Activated CD8-positive, alpha-beta T cell treated with anti-CD3 and anti-CD28 coated beads, Interleukin-2, amount 10 ng/mL, durations not matched to agents 7 days and 5 days (primary cell): ENCODE measurements at places on chromosomes 2 and 18. TPM values are rescaled to one million over a fixed set of nuclear protein-coding genes. Genes with fewer than 3 reads are reported as not detected.

- no peaks in the 10 kb centered on the region for H3K36me3 ChIP-seq
- no peak overlapping the region for H3K27ac ChIP-seq
- no peak overlapping the region for H3K4me3 ChIP-seq
- no peak for DNase-seq
- H3K27me3 ChIP-seq: no peaks in the 10 kb centered on the region
- no peaks in the 10 kb centered on the region for H3K4me1 ChIP-seq
Observed at GRCh38 chr2:67631483-67631882, 234.3 kb downstream of the ETAA1 start.

Gene GNLY
- total RNA-seq: 136 TPM

Gene CNGA3
- not detected for total RNA-seq

GRCh38 chr2:1802469-1803216, 58.3 kb upstream of the PXDN start:
- H3K27me3 ChIP-seq: no peaks in the 10 kb centered on the region
- no peaks in the 10 kb centered on the region for H3K4me1 ChIP-seq
- no peak overlapping the region for H3K4me3 ChIP-seq
- H3K36me3 ChIP-seq: no peaks in the 10 kb centered on the region

DNA sequence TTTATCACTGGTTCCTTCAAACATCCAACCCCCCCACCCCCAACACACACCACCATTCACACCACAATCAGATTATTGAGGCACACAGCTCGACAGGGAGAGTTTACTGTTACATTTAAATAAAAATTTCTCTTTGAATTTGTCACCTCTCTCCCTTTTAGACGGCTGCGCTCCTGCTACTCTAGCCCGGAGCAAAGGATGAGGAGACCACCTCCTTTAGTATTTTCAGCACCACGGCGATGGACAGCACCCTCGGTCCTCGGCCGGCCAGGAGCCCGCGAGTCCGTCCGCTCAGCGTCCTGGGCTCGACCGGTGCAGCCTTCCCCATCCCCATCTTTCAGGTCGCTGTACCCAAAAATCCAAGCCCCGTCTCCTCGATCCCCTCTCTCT, 892 bp downstream of the CELF4 start:
- H3K27me3 ChIP-seq: peaks cover 53% of the 10 kb centered on the region
- no peaks in the 10 kb centered on the region for H3K36me3 ChIP-seq
- peaks cover 4% of the 10 kb centered on the region for H3K4me1 ChIP-seq
- no peak overlapping the region for H3K27ac ChIP-seq

GRCh38 chr18:61882296-61883004, 10.4 kb downstream of the RNF152 start:
- H3K27ac ChIP-seq: no peak overlapping the region
- no peaks in the 10 kb centered on the region for H3K36me3 ChIP-seq
- peaks cover 8% of the 10 kb centered on the region for H3K27me3 ChIP-seq
- DNase-seq: no peak
- H3K4me1 ChIP-seq: no peaks in the 10 kb centered on the region

DNA sequence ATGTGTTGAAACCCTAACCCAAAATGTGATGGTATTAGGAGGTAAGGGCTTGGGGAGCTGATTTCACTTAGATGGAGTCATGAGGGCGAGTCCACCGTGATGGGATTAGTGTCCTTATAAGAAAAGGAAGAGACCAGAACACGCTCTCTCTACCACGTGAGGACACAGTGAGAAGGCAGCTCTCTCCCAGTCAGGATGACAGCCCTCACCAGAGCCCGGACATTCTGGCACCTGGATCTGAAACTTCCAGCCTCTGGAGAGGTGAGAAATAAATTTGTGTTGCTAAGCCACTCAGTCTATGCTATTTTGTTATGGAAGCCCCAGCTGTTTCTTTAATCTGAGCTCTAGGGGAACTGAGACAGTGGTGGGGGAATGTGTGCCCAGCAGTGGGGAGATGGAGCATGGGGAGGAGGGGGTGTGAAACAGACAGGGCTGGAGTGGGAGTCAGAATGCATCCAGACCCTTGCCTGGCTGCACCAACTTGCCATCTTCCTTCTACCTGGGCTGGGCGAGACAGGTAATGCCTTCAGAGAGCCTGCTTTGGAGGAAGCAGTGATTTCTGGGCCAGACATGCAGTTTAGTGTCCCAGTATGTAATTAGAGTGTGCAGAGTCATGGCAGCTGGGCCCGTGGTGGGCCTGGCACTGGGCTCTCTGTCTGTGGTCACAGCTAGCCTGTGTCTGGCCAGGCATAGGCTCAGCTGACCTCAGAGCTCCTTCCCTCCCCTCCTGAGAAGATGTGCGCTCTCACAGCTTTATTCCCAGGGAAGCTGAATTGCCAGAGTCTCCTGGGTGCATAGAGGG, 38.1 kb downstream of the RHOB start:
- no peak for DNase-seq
- H3K27ac ChIP-seq: no peak overlapping the region
- H3K36me3 ChIP-seq: no peaks in the 10 kb centered on the region
- no peak overlapping the region for H3K4me3 ChIP-seq
- H3K27me3 ChIP-seq: peaks cover 4% of the 10 kb centered on the region
